T-helper 2 cell (primary cell): ENCODE measurements at places on chromosomes 12 and 14.
A peak's percentile ranks its signal among the peaks of the same experiment; 100 is the strongest.

DNA sequence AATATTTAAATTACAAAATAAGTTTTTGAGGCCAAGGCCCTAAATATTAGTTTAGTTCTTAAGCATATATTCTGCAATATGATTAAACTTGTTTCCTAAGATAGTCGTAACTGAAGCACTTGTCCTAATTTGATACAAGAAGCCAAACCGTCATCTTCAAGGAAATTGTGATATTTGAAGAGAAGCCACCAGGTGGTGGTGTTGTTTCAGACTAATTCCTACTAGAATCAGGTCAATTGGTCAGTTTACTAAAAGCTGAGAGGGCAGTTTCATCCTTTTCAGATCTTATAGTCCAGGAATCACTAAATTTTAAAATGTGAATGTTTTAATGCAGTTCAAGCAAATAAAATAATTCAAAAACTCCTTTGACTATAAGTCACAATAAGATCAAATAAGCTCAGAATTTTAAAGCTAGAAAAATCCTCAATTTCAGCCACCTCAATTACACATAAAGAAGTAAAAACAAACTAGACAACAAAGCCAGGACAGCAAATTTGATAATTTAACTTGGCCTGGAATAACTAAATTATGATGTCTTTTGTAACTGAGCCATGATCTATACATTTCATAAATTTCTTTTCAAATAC lies 7.1 kb upstream of the ARL1 start:
- peak; percentile 20 for DNase-seq

DNA sequence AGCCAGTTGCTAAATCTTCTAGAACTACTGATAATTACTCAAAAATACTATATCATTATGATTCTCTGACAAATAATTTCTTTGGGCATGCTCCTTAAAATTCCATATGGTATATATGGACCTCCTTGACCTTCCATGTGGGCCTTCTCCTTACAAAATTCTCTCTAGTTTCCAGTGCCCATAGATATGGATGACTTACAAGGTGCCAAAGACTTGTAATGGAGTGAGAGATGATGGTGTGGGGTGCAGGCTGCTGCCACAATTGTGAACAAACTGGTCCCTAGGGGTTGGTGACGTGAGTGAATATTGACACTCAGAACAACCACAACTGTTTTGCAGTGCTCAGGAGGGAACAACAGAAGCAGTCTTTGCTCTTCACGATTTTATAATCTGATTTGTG lies 378.9 kb downstream of the SNAPC1 start:
- no peak for DNase-seq

DNA sequence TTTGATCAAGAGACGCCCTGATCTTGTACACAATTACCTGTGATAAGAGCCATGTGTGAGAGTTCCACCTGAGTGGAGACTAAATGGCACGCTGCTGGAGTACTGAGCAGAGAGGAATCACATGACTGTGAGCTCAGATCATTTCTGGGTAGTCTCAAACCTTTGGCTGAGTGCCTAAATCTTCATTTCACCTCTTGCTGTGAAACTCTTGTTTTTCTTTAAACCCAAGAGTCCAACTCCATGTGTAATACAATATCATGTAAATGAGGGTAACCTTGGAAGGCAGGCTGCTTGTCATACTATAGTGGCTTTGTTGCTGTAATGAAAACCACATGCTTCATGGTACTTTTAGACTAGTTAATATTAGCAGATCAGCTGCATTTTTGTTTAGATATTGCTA lies 156.9 kb downstream of the CAND1 start:
- DNase-seq = no peak

DNA sequence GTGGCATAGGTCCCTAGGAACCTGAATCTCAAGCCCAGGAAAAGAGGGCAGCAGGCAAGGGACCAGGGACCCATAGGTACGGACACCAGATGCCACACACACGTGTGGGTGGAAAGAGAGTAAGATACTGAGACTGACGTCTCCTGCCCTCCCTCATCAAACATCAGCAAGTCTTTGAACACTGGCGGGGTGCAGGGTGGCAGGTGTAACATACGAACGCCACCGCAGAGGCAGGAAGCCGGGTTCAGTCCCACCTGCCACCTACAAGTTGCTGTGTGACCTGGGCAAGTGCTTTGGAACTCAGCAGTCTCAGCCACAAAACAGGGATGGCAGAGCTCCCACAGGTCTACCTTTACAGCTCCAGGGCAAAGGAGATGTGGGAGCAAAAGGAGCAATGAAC lies 11.1 kb downstream of the ACTN1 start:
- peak; percentile 69 for DNase-seq

GRCh38 chr14:94393474-94393873 lies 5.1 kb upstream of the SERPINA1 start:
- no peak for DNase-seq

DNA sequence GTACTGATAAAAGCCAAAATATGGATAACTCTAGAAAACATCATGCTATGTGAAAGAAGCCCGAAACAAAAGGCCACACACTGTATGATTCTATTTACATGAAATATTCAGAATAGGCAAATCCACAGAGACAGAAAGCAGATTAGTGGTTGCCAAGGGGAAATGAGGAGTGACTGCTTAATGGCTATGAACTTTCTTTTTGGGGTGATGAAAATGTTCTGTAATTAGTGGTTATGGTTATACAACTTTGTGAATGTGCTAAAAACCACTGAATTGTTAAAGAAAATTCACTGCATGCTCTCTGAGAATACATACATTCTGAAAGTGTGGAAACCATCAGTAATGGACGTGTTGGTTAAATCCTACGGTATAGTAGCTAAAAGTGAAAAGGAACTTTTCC lies 39.9 kb upstream of the STON2 start:
- no peak for DNase-seq

- no peak for DNase-seq
Measured at GRCh38 chr14:33362934-33363333, 424.3 kb downstream of the NPAS3 start.

DNA sequence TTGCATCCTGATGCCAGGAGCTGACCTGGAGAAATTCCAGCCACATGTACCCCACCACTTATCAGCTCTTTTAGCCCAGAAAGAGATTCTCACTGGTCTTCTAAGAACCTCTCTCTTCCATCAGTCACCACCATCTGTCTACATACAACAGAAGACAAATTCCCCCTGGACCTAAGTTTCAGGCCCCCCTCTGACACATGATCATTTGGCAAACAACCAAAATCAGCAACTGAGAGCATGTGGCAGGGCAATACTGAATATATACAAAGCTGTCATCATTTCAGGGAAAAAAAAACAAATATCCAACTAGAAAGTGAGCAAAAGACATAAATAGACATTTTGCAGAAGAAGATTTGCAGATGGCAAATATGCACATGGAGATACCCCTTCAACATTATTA lies 180.2 kb downstream of the FOXN3 start:
- DNase-seq = no peak

GRCh38 chr12:81314903-81315531 lies 237.1 kb downstream of the ACSS3 start:
- DNase-seq = no peak

DNA sequence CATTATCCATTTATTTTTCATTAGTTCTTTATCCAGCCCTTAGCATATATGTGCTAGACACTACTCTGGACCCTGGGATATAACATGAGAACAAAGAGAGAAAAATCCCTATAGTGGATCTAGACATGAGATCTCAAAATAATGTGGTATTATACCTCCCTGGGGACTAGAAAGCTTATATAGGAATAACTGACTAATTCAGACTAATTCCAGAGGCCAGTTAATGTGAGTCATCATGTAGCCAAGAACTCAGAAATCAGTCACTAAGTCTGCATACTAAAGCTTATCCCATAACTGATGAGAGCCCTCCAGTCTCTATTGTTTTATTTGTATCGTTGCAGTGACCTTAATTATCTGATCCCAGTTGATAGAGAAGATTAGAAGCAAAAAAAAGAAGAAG lies 267.1 kb upstream of the RGS6 start:
- DNase-seq = no peak

DNA sequence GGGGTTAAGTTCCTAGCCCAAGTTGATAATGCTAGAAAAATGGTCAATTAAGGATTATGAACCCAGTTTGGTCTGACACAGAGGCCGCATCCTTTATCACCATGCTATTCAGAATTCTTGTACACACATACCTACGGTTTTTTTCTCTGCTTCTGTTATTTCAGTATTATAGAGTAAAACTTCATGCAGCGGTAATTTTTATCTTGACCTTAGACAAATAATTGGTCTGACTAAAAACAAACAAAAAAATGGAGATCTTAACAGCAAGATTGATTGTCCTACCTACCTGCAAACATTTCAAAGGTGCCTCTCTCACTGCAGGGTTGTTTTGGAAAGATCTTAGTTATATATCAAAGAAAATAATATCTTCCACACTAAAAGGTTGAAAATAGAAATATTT lies 201.9 kb upstream of the PRICKLE1 start:
- DNase-seq = no peak

- DNase-seq = no peak
Measured at GRCh38 chr12:68835333-68835908, 27.4 kb downstream of the MDM2 start.

GRCh38 chr12:67370979-67371378 lies 101.8 kb downstream of the CAND1 start:
- no peak for DNase-seq

GRCh38 chr12:102326982-102327381 lies 129.3 kb upstream of the PMCH start:
- no peak for DNase-seq
